ENCODE measurements at places on chromosomes 11 and 22. TPM values are rescaled to one million over a fixed set of nuclear protein-coding genes. Genes with fewer than 3 reads are reported as not detected.
A peak's percentile ranks its signal among the peaks of the same experiment; 100 is the strongest.

Gene OR4C16
- total RNA-seq: not detected

Gene TRPM5
- total RNA-seq: 0.07 TPM

Gene OR52I2
- total RNA-seq: not detected

Gene OR8D4
- total RNA-seq: not detected

Gene FAM180B
- not detected for total RNA-seq

Gene FGF3
- total RNA-seq: not detected

GRCh38 chr11:10866893-10867331 is 9.1 kb upstream of the ZBED5 start:
- DNase-seq: no peak

GRCh38 chr11:125626288-125626950 is 1.5 kb downstream of the CHEK1 start:
- peak; percentile 85 for DNase-seq

GRCh38 chr11:123316003-123316402 is 114.1 kb upstream of the GRAMD1B start:
- no peak for DNase-seq

GRCh38 chr11:113971506-113972195 is 3.3 kb upstream of the HTR3A start:
- no peak for DNase-seq

DNA sequence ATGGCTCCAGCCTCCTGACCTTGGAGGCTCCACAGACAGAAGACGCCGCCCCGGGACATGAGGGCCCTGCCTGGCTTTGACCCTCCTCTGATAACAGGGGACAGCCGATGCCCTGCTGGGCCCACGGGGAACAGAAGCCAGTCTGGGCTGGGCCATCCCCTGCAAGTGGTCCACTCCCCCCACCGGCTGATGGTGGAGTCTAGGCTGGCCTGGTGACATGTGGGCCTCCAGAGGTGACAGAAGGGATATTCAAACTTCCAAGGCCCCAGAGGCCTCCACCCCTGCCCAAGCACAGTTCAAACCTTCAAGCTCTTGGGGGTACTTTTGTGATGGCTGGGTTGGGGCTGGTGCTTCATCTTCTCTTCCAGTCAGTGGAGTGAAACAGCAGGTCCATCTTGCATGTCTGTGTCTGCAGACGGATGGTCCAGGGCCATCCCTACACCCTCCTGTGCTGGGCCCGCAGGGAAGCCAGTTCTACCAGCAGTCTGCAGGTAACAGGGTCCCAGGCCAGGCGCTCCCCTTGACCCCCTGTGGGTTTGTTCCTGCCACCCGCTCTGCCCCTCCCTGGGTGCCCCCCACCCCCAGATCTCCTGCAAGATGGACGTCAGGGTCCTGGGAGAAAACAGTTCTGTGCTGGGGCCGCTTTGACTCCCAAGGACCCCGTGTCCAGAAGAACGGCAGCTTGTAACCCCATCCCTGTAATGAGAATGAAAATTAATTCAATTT is 929.9 kb downstream of the BRD1 start:
- DNase-seq: no peak

- DNase-seq: no peak
These were observed 26.2 kb downstream of the SUSD2 start for GRCh38 chr22:24207264-24208011.

- no peak for DNase-seq
These were observed 414.3 kb downstream of the TBC1D22A start for GRCh38 chr22:47176573-47177333.

GRCh38 chr11:112582366-112582765 is 321.7 kb upstream of the PLET1 start:
- no peak for DNase-seq

DNA sequence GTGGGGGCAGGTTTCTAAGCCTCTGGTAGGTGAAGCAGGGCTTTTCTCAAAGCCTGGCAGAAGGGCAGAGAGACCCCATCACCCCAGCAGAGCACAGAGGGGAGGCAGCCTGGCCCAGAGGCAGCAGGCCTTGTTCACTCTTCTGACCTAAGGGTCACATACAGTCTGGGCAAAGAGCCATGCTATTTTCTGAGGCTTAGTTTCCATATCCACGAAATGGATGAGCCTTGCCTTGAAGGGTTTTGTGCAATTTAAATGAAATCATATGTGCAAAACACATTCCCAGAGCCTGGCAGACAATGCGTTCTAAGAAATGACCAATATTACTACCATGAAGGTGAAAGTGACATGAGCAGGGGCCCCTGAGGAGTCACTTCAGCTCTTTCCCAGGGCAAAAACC is 44.5 kb downstream of the HIRA start:
- DNase-seq: no peak

DNA sequence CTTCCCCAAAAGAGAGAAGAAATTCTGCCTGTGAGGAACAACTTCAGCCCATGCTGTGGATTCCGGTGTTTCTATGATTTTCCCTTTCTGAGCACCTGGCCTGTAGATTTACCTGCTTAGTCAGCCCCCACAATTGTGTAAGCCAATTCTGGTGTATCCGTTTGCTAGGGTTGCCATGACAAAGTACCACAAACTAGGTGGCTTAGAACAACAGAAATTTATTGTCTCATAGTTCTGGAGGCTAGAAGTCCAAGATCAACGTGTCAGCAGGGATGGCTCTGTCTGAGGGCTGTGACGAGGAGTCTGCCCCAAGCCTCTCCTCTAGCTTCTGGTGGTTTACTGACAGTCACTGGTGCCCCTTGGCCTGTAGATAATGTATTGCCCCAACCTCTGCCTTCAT is 15.9 kb upstream of the CYB5R2 start:
- DNase-seq: no peak

- DNase-seq: peak; percentile 67
These were observed 38.0 kb upstream of the TBCEL start for GRCh38 chr11:120985718-120986569.

DNA sequence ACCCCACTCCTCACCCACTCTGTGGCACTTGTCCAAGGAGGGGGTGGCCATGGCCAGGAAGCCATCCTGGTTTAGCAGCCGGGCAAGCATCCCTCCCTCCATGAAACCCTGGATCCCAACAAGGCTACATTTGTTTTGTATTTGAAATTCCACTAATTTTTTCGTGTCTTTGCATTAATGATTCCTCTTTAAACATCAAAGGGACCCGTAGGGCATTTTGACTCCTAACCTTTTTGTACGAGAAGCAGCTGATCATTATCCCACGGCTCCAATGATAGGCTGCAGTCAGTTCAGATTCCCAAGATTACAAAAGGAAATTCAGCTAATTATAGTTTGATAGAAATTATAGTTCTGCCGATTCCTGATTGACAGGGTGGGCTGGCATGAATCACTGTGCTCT is 10.7 kb downstream of the MYEOV start:
- no peak for DNase-seq

- DNase-seq: no peak
These were observed 68.0 kb upstream of the YWHAH start for GRCh38 chr22:31876156-31876920.

- DNase-seq: no peak
These were observed 33.8 kb downstream of the CASP4 start for GRCh38 chr11:104934594-104934993.

DNA sequence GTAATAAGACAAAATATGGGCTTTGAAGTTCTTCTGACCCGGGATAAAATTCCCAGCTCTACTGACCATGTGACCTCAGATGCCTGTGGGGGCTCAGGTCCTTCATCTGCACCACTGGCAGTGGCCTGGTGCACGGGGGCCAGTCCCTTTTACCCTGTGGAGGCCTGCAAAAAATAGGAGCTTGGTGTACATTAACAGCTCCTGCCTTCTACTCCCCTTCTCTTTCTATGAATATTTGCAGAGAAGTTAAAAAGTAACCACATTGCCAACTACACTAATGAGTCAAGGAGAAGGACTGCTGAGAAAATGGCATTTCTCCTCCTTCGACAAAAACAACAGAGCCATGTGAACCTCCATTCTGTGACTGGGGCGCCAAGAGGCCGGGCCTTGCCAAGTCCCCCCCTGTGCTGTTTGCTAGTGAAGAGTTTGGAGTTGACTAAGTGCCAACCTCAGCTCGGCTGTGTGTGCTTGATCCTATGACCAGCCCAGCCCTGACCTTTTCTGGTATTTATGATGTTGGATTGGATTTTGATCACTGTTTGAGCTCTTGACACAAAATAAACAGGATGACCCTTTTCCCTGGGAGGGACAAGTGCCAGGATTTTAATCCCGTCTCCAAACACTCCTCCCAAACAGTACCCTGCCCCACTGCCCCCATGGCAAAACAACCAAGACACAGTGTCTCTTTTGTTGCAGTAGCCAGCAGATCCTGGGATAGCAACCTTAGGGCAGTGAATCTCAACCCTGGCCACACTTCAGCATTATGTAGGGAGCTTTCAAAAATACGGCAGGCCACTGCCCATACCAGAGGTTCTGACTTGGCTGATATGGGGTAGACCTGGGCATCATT is 380.1 kb downstream of the LARGE1 start:
- no peak for DNase-seq

GRCh38 chr11:12097219-12097618 is 13.2 kb upstream of the MICAL2 start:
- no peak for DNase-seq

GRCh38 chr11:108817976-108818375 is 153.1 kb downstream of the DDX10 start:
- no peak for DNase-seq

- no peak for DNase-seq
These were observed at the start of gene MS4A7 for GRCh38 chr11:60378354-60378753. Gene MS4A7 (plus strand): TSS chr11:60378532. CDS start chr11:60383142, 4,610 bp downstream.

- DNase-seq: no peak
These were observed 9.8 kb downstream of the LGALS2 start for GRCh38 chr22:37569921-37570660.
